Myocyte (in vitro differentiated cells): ENCODE measurements at places on chromosomes 6 and 20. TPM values are rescaled to one million over a fixed set of nuclear protein-coding genes. Genes with fewer than 3 reads are reported as not detected.

DNA sequence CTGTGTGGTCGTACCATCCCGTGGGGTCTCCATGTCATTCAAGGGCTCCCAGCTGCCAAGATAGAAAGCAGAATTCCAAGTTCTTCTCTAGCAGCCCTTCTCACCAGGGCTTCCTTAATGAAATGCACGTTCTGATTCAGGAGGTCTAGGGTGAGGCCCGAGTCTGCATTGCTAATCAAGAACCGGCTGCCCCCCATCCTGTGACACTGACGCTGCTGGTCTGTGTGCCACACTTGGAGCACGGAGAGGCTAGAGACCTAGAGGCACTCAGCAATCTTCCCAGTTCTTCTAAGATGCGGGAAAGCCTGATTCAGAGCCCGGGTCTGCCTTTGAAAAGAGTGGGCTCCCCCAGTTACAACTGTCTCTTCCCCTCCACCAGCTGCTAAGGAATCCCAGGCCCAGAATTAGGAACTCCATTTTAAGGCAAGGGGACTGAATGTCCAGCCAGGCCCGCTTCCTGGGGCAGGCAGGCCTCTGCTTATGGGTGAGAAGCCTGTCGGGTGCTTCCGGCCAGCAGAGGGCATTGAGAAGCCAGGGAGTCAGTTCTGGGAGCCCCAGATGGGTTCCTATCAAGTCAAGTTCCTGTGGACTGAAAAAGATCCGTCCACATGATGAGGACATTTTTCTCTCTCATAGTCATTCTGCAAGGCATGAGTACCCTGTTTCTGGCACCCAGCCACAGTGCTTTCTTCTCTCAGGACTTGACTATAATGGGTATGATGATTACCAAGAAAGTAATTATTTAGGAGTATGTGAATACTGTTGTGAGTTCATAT is 69.8 kb upstream of the RIN2 start:
- peak; percentile 91 for DNase-seq

DNA sequence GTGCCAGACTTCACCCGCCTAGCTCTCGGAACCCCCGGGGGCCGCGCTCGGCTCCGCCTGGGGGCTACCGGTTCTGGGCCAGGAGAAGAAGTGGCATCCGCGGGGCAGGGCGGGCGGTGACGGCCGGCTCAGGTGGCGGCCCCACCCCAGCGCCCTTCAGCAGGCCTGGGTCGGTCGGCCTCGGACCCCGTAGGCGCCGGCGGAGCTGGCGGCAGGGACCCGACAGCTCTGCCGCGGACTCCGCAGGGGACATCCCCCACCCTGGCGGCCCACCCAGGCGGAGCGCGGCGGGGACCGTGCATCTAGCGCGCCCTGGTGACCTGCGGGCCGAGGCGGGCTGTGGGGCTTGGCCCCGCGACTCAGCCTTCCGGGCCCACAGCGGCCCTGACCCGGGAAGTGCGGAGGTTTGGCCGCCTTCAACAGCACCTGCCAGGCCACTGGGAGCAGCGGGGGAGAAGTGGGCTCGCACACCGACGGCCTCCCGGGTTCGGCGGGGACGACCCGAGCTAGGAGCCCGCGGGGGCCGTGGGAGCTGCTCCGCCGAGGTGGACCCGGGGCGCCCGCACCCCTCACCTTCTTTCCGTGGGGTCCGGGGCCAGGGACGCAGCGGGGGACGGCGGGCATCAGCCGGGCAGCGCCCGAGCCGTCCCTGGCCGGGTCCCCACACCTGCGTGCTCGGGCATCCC is 87.1 kb downstream of the TMEM242 start:
- no peak for DNase-seq

- DNase-seq: no peak
Measured at GRCh38 chr6:168725802-168726201, 284.8 kb downstream of the SMOC2 start.

GRCh38 chr6:38443352-38444144 is 196.2 kb downstream of the BTBD9 start:
- DNase-seq: peak; percentile 47

DNA sequence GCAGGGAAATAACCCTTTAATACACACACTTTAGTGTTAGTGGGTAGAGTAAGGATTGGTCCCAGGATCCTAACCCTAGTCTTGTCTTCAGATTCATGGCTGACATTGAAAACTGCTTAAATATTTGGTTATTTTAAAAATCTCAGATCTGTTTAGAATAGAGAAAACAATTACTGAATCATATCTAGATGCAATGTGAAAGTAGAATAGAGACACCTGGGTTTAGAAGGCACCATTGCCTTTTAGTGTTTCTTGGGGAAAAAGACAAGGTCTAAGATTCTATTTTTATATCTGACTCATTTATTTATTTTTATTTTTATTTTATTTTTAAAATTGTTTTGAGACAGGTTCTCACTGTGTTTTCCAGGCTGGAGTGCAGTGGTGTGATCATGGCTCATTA is 6.0 kb downstream of the DDX43 start:
- no peak for DNase-seq

- DNase-seq: no peak
Measured at GRCh38 chr20:46930640-46931339, 36.1 kb downstream of the EYA2 start.

The SMOC2 gene
- not detected in 2 replicates for total RNA-seq

The CLPSL1 gene
- total RNA-seq: not detected in 2 replicates

The SAMD3 gene
- total RNA-seq: not detected in 2 replicates

The RAET1E gene
- 4.1 and 6.8 TPM in 2 replicates for total RNA-seq

The DDRGK1 gene
- 55.0 and 58.7 TPM in 2 replicates for total RNA-seq

The TRIM15 gene
- total RNA-seq: not detected in 2 replicates

The MRS2 gene
- 27.9 and 28.1 TPM in 2 replicates for total RNA-seq

The MAP1LC3A gene
- 104 and 107 TPM in 2 replicates for total RNA-seq
